ENCODE measurements at places on chromosomes 12 and 14.

DNA sequence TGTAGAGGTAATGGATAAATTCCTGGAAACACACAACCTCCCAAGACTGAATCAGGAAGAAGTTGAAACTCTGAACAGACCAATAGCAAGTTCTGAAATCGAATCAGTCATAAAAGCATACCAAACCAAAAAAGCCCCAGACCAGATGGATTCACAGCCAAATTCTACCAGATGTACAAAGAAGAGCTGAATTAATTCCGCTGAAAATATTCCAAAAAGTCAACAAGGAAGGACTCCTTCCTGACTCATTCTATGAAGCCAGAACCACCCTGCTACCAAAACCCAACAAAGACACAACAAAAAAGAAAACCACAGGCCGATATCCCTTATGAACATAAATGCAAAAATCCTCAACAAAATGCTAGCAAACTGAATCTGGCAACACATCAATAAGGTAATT lies 81.5 kb downstream of the SLC38A4 start:
- no peak for DNase-seq

DNA sequence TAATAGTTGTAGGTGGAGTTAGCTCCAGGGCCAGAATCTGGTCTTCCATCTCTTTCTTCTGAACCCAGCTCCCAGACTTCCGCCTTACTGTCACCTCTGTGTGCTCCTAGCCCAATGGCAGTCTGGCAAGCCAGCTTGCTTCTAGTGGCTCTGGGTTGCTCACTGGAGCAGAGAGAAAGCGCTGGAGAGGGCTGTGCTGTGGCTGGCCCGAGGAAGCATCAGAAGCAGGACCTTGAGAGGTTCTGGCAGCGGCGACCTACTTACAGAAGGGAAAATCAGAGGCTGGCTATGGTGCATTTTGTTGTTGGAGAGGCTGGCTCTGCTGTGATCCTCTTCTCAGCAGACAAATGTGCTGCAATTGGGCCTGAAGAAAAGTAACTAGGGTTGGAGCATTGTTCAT lies 28.6 kb downstream of the KCNA5 start:
- no peak for DNase-seq

- DNase-seq: peak; percentile 26
Observed at GRCh38 chr12:50620109-50620977, 115.6 kb downstream of the DIP2B start.

GRCh38 chr14:32545506-32546210 lies 216.6 kb downstream of the AKAP6 start:
- no peak for DNase-seq

DNA sequence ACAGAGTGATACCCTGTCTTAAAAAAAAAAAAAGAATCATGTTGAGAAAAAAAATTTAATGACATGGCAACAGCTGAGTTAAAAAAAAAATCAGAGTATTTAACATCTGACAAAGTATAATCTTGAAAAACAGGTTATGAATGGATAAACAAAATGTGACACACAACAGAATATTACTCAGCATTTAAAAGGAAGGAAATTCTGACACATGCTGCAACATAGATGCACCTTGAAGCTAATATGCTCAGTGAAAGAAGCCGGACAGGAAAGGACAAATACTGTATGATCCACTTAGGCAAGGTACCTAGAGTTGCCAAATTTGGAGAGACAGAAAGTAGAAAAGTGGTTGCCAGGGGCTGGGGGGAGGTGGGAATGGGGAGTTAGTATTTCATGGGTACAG lies 19.4 kb upstream of the EIF2B2 start:
- DNase-seq: no peak

- no peak for DNase-seq
Observed at GRCh38 chr12:64469455-64470142, 17.7 kb downstream of the TBK1 start.

DNA sequence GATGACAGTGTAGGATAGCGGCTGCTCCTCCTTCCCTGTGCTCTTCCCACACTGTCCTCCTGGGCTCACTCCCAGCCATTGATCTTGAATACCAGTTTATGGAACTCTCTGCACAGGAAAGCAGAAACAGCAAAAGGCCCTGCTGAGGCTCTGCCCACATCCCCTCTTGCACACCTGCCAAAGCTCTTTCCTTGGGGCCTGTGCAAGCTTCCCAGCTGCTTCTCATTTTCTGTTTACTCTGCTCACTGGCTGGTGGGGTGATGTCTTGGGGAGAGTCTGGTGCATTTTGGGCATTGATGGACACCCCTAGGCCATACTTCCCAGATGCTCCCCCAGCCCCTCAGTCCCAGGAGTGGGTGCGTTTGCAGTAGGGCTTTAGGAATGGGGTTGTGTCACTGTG lies 361.8 kb downstream of the TMEM121 start:
- no peak for DNase-seq

Data from NCI-H82 (cell line).